ENCODE measurements at places on chromosomes 16 and 17.

- no peak for DNase-seq
Observed at GRCh38 chr16:52460639-52461178, 86.2 kb downstream of the TOX3 start.

GRCh38 chr16:74850027-74850426 is 75.4 kb upstream of the FA2H start:
- no peak for DNase-seq

- DNase-seq: no peak
Observed at GRCh38 chr16:89094252-89094879, 714 bp downstream of the ACSF3 start.

- no peak for DNase-seq
Observed at GRCh38 chr16:8647721-8648318, 26.3 kb downstream of the METTL22 start.

- peak; percentile 46 for DNase-seq
Observed at GRCh38 chr17:82031885-82032627, 578 bp downstream of the RAC3 start.

DNA sequence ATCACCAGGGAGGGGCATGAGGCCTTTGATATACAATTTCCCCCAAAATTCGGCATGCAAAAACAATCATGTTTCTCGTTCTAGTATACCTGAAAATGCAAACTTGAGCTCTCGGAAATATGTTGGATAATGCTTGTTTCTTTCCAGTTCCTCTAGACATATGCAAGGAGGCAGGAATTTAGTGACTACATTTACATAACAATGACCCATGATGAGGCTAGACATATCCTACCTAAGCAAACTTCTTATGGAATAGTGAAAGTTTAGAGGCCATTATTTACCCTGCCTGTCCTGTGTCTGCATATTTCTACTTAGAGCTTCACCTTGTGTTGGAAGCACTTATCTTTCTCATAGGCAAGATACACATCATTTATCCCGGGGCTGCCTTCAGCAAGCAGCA is 514.6 kb downstream of the KCNJ2 start:
- DNase-seq: no peak

GRCh38 chr16:52552643-52553042 is 5.7 kb upstream of the TOX3 start:
- peak; percentile 91 for DNase-seq

DNA sequence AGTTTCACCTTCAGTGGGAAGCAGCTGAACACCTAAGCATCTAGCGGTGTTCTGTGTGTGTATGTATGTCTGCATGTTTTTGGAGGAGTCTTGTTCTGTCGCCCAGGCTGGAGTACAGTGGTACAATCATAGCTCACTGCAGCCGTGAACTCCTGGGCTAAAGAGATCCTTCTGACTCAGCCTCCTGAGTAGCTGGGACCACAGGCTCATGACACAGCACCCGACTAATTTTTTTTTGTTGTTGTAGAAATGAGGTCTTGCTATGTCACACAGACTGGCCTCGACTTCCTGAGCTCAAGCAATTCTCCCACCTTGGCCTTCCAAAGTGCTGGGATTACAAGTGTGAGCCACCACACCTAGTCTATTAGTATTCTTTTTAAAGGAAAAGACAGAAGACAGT is 30.2 kb upstream of the FAAP100 start:
- DNase-seq: no peak

GRCh38 chr17:51765282-51766135 is 393.0 kb downstream of the CA10 start:
- no peak for DNase-seq

GRCh38 chr17:1745513-1746020 is 2.9 kb downstream of the SERPINF2 start:
- DNase-seq: no peak

GRCh38 chr17:70644096-70644495 is 474.8 kb downstream of the KCNJ2 start:
- DNase-seq: no peak

- DNase-seq: no peak
Observed at GRCh38 chr17:63445571-63445953, 544 bp downstream of the CYB561 start.

- no peak for DNase-seq
Observed at GRCh38 chr17:63974594-63975192, 2.0 kb upstream of the SCN4A start.
